Stimulated activated CD8-positive, alpha-beta memory T cell treated with anti-CD3 and anti-CD28 coated beads, Interleukin-7, amount 100 ng/mL, for 1 hour (primary cell): ENCODE measurements at places on chromosomes 12 and 14.

DNA sequence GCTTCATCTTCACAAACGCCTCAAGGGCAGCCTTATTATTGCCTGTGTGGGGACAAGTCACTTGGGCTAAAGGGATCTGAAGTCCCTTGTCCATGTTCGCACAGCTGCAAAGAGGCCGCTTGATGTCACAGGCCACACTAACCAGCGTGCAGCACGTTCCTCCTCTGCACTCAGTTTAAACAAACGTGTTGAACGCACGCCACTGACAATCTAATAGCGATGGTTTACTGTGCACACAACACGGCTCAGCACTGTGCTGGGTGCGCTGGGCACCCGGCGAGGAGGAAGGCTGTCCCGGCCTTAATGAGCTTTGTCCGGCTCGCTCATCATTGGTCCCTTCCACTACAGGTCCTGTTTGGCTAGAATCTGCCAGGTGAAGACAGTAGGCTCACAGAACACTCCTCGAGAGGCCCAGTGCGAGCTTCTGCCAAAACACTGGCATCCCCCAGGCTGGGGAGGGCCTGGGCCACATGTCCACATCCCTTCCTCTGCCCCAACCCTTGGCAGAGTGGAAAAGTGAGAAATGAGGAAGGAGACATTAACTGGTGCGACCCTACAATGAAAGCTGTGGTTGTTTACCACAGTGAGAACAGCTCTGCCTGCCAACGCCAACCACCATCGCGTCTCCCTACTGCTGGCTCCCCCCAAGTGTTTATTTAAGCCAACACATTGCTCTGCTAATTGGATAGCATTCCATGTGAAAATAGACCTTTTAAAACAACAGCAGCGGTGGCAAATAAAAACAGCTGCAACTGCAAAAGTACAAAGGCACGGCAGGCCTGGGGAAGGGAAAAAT lies 113.2 kb downstream of the RBM19 start:
- no peak for DNase-seq

- no peak for DNase-seq
Observed at GRCh38 chr14:56247495-56248200, 129.4 kb downstream of the PELI2 start.

- DNase-seq = no peak
Observed at GRCh38 chr14:95481391-95482022, 34.9 kb downstream of the SYNE3 start.

DNA sequence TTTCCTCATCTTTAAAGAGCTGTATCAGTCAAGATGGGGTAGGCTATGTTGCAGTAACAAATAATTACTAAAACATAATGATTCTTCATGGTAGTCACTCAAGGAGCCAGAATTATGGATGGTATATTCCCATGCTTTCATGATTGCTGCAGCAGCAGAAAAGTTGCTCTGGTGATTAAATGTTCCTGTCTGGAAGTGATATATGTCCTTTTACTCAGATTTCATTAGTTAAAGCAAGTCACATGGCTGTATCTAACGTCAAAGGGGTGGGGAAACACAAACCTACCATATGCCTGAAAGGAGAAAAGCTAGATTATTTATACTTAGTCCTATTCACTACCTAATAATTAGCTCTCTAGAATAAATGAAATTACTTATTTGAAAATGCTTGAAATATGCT lies 594.7 kb downstream of the SOX5 start:
- no peak for DNase-seq

DNA sequence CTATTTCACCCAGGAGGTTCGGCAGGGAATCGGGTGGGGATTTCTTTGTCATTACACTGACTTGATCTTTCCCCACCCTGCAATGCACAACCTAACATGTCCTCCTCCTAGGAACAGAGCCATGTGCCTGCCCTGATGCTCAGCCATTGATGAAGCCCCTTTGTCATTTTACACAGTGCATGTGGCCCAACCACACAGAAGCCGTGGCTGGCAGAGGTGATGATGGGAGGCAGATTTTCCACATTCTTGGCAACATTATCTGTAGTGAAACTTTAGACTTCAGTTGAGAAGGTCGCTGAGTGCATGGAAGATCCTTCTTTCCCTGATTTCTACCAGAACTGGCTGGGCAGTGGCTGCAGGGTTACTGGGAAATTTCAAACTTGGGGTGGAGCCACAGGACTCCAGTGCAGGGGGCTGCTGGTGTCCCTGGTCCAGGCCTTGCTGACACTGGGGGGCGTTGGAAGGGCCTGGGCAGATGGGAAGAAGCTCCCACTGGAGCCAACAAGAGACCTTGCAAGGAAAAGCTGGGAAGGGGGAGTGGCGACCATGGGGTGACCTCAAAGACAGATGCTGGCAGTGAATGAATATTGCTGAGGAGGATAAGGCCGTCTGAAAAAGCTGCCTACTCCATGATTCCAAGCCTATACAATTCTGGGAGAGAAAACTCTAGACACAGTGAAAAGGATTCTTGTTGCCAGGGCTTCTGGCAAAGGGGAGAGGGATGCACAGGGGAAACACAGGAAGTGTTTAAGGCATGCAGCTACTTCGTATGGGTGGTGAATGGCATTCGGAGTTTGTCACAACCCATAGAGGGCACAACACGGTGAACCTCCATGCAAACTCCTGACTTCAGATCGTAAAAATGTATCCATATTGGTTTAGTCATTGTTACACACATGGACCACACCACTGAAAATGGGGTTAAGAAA lies 41.8 kb upstream of the P2RX7 start:
- DNase-seq = no peak

GRCh38 chr12:102917026-102917787 lies at the start of gene PAH:
TSS of gene PAH (minus strand) at chr12:102917244. CDS start at chr12:102917130, 114 bp downstream.
- DNase-seq = no peak

GRCh38 chr14:100772607-100773165 lies 46.0 kb downstream of the DLK1 start:
- no peak for DNase-seq

DNA sequence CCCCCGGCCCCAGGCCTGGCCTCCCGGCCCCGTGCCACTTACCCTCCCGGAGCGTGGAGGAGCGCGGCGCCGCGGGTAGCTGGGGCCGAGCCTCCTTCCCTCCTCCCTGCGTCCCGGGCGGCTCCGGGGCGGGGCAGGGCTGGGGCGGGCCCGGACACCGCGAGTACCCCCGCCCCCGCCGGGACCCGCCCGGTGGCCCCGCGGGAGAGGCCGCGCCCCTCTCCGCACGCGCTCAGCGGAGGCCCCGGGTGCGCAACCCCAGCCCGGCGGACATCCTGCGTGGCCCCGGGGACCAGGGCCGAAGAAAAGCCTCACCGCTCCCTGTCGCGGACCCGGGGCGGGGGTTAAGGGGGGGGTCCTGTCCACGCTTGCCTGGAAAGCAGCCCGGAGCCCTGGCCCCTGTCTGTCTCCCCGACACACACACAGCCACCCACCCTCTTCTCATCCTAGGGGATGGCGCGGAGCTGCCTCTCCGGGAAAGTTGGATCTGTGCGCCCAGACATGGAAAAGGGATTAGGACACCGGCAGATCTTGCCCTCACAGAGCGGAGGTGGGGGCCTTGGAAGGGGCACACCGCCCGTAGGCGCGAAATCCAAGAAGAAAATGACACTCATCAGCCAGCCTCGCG lies at the start of gene SYNE3:
Gene SYNE3 (minus strand): TSS at position 97 of the 628 bp plus-strand sequence. CDS start 40,829 bp downstream, outside the sequence.
- no peak for DNase-seq

DNA sequence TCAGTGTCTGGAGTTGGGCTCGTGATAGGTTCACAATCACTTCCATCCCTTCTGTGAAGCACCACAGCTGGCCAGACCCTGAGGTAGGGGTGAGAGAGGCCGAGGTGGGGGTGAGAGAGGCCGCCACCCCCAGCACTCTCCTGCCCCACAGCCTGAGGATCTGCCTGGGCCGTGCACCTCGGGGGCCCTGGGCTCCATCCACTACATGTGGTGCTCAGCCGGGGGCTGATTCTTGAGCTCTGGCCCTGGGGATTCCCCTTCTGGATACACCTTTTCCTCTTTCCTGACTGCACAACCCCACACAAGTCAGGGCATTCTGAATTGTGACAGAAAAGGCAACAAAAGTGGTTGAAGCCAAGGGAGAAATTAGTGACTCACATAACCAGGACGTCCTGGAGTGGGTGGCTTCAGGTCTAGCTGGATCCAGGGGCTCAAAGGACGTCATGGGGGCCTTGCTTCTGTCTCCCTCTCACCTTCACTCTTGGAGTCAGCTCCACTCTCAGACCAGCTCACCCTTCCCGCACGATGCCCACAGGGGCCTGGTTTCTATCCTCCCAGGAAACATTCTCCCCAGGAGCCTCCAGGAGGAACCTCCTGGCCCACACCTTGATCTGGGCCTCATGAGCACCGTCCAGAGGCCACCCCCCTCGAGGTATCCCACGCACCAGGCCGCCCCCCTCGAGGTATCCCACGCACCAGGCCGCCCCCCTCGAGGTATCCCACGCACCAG lies 12.1 kb upstream of the FBRSL1 start:
- no peak for DNase-seq

- DNase-seq = no peak
Observed at GRCh38 chr12:109581856-109582255, 8.3 kb downstream of the MVK start.

- DNase-seq = no peak
Observed at GRCh38 chr12:86104087-86104486, 152.1 kb downstream of the MGAT4C start.

DNA sequence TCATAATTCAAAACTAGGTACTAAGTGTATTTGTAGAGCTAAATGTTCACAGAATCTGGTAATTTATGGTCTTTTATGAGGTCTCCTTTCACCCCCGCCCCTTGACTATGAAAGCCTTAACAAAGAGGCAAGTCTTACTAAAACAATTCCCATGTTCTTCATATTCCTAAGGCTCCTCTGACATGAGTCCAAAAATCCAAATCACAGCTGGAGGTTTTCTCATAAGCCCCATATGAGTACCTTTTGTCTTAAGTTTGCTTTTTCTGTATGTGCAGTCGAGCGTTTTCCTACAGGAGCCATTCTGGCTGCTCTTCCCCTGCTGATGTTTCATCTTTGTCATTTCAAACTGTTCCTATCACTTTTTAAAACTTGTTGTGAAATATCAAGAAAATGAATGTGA lies 55.2 kb downstream of the SIX1 start:
- DNase-seq = no peak

DNA sequence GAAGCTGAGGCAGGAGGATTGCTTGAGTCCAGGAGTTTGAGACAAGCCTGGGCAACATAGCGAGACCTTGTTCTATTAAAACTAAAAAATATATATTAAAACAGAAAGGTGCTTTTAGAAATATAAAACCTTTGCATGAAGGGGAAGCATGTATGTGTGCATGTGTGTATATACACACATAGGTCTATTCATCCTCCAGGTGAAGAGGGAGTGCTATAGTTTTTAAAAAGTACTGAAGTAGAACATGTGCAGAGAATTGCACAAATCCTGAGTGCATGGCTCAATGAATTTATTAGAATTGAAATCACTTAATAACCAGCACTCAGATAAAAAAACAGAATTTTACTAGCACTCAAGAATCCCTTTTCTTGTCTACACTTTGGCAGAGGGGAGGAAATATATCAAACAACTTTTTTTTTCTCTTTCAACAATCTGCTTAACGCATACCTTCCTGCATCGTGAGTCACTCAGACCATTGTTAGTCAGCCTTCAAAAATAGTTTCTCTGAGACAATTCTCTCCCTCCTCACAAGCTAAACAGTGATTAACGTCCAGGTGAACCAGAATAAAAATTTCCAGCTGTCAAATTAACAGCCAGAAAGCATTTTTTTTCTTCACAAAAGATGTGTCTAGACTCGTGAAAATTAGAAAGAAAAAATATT lies 17.7 kb upstream of the NEDD1 start:
- no peak for DNase-seq

GRCh38 chr12:125148316-125148715 lies 83.1 kb downstream of the AACS start:
- no peak for DNase-seq

- DNase-seq = no peak
Observed at GRCh38 chr12:64170024-64170423, 52.1 kb downstream of the KICS2 start.

DNA sequence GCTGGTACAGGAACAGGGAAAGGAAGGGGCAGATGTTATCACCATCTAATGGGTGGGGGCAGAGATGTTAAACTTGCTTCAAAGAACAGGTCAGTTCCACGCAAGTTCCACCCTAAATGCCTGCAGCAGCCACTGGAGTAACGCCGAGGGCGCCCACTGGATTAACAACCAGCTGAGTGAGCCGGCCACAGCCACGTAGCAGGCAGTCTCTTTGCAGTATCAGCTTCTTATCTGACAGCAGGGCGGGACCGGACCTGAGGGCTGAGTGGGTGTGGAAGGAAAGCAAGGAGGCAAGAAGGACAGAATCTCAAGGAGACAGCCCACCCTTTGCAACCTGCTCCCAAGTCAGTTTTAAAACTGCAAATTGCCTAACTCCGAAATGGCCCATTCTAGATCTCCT lies 38.4 kb upstream of the FOXN3 start:
- DNase-seq = no peak

GRCh38 chr12:2457215-2457932 lies 337.4 kb upstream of the FKBP4 start:
- DNase-seq = no peak

- no peak for DNase-seq
Observed at GRCh38 chr14:33019346-33019745, 80.7 kb downstream of the NPAS3 start.

GRCh38 chr12:81570234-81570633 lies 188.9 kb downstream of the PPFIA2 start:
- no peak for DNase-seq

DNA sequence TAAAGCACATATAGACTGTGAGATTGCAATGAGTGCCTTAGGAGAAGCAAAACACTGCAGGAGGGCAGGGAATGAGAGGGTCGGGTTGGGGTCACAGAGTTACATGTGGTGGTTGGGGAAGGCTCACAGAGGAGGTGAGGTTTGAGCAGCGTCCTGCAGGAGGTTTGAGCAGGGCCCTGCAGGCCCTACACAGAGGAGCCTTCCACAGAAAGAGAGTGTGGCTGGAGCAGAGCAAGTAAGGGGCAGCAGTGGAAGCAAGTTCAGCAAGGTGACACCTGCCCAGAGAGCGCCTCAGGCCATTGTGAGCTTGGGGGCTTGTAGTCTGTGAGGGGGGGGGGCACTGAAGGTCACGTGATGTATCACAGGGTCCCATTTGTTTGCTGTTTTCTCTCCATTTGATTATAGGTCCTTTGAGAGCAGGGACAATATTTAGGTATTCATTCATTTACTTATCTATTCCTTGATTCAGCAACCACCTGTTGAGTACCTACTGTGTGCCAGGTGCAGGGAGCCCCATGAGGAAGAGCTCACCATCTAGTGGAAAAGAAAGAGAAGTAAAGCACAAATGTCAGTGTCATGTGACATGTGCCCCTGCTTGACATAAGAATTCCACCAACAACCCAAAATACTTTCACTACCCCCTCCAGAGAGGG lies 56.6 kb downstream of the GALNT16 start:
- no peak for DNase-seq

- DNase-seq = no peak
Observed at GRCh38 chr12:19964549-19964948, 403.8 kb upstream of the PDE3A start.
